Pancreas (tissue), 10 donors: ENCODE measurements at places on chromosomes 16 and 17. TPM values are rescaled to one million over a fixed set of nuclear protein-coding genes. Genes with fewer than 3 reads are reported as not detected.
A peak's percentile ranks its signal among the peaks of the same experiment; 100 is the strongest.

EFCAB5 gene
- total RNA-seq, result 0.38 TPM

GRCh38 chr16:17407321-17407720 lies 63.4 kb downstream of the XYLT1 start:
- no peaks in the 10 kb centered on the region for H3K36me3 ChIP-seq
- no peak overlapping the region for H3K4me3 ChIP-seq
- no peak overlapping the region for H3K27ac ChIP-seq
- H3K4me1 ChIP-seq, result peaks cover 4% of the 10 kb centered on the region
- H3K27me3 ChIP-seq, result no peaks in the 10 kb centered on the region

ACSM5 gene
- 0.55 TPM for total RNA-seq

- no peak for DNase-seq
- no peaks in the 10 kb centered on the region for H3K4me1 ChIP-seq
- no peak overlapping the region for H3K27ac ChIP-seq
- no peaks in the 10 kb centered on the region for H3K36me3 ChIP-seq
Measured at GRCh38 chr17:36939802-36940312, 2.6 kb downstream of the LHX1 start.

- no peaks in the 10 kb centered on the region for H3K36me3 ChIP-seq
- no peak for DNase-seq
- no peaks in the 10 kb centered on the region for H3K27me3 ChIP-seq
- no peak overlapping the region for H3K4me3 ChIP-seq
Measured at GRCh38 chr17:37305406-37305905, 70.3 kb upstream of the C17orf78 start.

GRCh38 chr16:1825381-1825863 lies 1.2 kb downstream of the HAGH start:
- H3K4me1 ChIP-seq, result peaks cover 21% of the 10 kb centered on the region
- H3K4me3 ChIP-seq, result peak overlapping the region; percentile 94
- H3K27ac ChIP-seq, result peak overlapping the region; percentile 90
- H3K36me3 ChIP-seq, result peaks cover 9% of the 10 kb centered on the region
- H3K27me3 ChIP-seq, result no peaks in the 10 kb centered on the region
- DNase-seq, result peak; percentile 87

GRCh38 chr17:54793271-54793670 lies 107.4 kb upstream of the TOM1L1 start:
- no peak for DNase-seq
- no peaks in the 10 kb centered on the region for H3K36me3 ChIP-seq

NPIPB9 gene
- total RNA-seq, result 0.98 TPM

DNA sequence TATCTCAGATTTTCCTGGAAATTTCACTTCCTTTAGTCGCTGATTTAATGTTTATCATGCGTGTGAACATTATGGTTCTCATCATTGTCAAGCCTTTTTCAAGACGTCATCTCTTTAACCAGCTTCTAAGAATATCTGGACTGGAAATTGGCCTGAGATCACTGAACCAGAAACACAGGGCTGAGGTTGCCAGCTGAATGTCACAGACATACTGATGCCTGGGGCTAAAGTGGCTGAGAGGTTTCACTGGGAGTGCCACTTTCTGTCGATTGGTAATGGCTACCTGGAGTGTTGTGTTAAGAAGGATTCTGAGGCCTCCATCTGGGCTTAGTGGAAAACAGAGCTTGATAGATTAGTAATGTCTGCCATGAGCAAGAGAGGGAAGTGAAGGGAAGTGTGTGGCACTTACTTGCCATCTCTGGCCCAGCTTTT lies 54.2 kb downstream of the CRISPLD2 start:
- no peaks in the 10 kb centered on the region for H3K27me3 ChIP-seq
- no peak overlapping the region for H3K4me3 ChIP-seq
- no peak for DNase-seq
- no peaks in the 10 kb centered on the region for H3K36me3 ChIP-seq
- no peak overlapping the region for H3K27ac ChIP-seq
- no peaks in the 10 kb centered on the region for H3K4me1 ChIP-seq

ZDHHC7 gene
- 10.7 TPM for total RNA-seq

DNA sequence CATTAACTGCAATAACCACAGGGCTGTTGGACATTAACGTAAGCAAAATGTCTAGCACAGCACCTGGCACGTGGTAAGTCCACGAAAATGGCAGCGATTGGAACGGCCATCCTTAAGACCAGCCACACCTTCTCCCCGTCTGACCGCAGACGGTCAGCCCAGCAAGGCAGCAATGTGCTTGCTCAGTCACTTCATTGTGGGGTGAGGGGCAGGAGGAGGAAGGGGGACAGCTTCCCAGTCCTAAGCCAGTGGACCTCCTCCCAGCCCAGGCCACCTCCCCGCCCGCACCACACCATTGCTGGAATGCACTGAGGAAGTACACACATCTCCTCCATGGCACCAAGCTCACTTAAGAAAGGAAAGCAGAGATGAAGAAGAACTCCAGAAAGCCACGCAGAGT lies 8.6 kb upstream of the MYLK3 start:
- H3K4me1 ChIP-seq, result no peaks in the 10 kb centered on the region
- H3K27me3 ChIP-seq, result no peaks in the 10 kb centered on the region
- no peak overlapping the region for H3K4me3 ChIP-seq
- no peak overlapping the region for H3K27ac ChIP-seq

DNA sequence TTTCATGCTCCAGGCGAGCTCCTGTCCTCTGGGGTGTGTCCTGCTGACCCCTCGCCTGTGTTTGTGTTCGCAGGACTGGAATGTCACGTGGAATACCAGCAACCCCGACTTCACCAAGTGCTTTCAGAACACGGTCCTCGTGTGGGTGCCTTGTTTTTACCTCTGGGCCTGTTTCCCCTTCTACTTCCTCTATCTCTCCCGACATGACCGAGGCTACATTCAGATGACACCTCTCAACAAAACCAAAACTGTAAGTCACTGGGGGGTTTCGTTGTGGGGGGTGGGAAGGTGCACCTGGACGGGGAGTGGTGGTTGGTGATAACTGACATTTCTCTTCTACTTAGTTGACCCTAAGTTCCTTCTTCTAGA lies 58.3 kb downstream of the ABCC1 start:
- no peak overlapping the region for H3K27ac ChIP-seq
- no peak overlapping the region for H3K4me3 ChIP-seq
- H3K4me1 ChIP-seq, result peaks cover 8% of the 10 kb centered on the region
- no peaks in the 10 kb centered on the region for H3K27me3 ChIP-seq
- no peak for DNase-seq

- H3K27me3 ChIP-seq, result no peaks in the 10 kb centered on the region
- no peak overlapping the region for H3K4me3 ChIP-seq
- H3K27ac ChIP-seq, result no peak overlapping the region
- no peaks in the 10 kb centered on the region for H3K36me3 ChIP-seq
- H3K4me1 ChIP-seq, result no peaks in the 10 kb centered on the region
Measured at GRCh38 chr16:1510941-1511351, 17.8 kb downstream of the TELO2 start.

GRCh38 chr16:11105038-11105903 lies 150.7 kb downstream of the SOCS1 start:
- no peaks in the 10 kb centered on the region for H3K36me3 ChIP-seq
- no peaks in the 10 kb centered on the region for H3K27me3 ChIP-seq
- H3K27ac ChIP-seq, result no peak overlapping the region
- H3K4me1 ChIP-seq, result peaks cover 14% of the 10 kb centered on the region
- H3K4me3 ChIP-seq, result no peak overlapping the region

IL34 gene
- 3.9 TPM for total RNA-seq

GRCh38 chr17:41082626-41083025 lies 1.3 kb upstream of the KRTAP4-7 start:
- no peaks in the 10 kb centered on the region for H3K27me3 ChIP-seq
- no peak overlapping the region for H3K4me3 ChIP-seq
- H3K36me3 ChIP-seq, result no peaks in the 10 kb centered on the region
- DNase-seq, result no peak

- H3K27me3 ChIP-seq, result no peaks in the 10 kb centered on the region
- H3K4me3 ChIP-seq, result no peak overlapping the region
- no peak for DNase-seq
- no peaks in the 10 kb centered on the region for H3K36me3 ChIP-seq
- no peak overlapping the region for H3K27ac ChIP-seq
Measured at GRCh38 chr16:87828071-87828906, 41.0 kb downstream of the SLC7A5 start.

YBX2 gene
- total RNA-seq, result 0.28 TPM

IKZF3 gene
- total RNA-seq, result 0.43 TPM

DNA sequence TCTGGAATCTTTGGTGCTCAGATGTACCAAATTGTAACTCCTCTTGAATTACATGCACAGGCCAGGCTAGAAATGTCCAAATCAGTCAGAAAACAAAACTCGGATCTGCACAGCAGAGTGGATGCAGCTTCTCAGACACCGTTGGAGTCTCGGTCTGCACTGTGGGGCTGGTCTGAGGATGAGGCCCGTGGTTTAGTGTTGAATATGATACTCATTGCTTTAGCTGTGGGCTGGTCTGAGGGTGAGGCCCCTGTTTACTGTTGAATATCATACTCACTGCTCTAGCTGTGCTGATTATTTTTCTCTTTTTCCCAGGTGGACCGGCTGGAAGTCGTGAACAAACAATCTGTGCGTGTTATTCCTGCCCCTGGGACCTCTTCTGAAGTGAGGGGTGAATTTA lies 35.0 kb downstream of the DBNDD1 start:
- DNase-seq, result no peak
- no peaks in the 10 kb centered on the region for H3K4me1 ChIP-seq
- no peaks in the 10 kb centered on the region for H3K27me3 ChIP-seq
- no peak overlapping the region for H3K27ac ChIP-seq
- no peak overlapping the region for H3K4me3 ChIP-seq
- H3K36me3 ChIP-seq, result peaks cover 12% of the 10 kb centered on the region

HS3ST2 gene
- 0.13 TPM for total RNA-seq
